ENCODE measurements at places on chromosomes 1 and 21.

GRCh38 chr1:76065270-76065669, 9.3 kb upstream of the ST6GALNAC3 start:
- no peak for DNase-seq

DNA sequence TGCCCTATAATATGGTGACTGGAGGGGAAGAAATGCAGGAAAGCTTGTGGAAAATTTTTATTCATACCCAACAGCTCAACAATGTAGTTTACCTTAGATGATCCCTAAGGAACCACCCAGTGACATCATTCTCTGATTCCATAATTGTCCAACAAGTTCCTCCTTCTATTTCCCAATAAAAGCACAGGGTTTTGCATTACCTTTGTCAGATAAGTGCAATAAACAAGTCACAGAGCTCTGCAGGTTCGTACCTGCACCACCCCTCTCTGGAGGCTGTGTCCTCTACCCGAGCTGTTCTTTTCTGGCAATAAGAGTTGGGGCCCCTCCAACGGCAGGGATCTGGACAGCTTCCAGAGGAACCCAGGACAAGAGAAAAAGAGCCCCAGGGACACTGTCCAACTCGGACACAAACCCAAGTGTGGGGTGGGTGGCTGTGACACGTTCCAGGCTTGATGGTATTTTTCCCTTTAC, 38.8 kb downstream of the RCAN1 start:
- DNase-seq: no peak

DNA sequence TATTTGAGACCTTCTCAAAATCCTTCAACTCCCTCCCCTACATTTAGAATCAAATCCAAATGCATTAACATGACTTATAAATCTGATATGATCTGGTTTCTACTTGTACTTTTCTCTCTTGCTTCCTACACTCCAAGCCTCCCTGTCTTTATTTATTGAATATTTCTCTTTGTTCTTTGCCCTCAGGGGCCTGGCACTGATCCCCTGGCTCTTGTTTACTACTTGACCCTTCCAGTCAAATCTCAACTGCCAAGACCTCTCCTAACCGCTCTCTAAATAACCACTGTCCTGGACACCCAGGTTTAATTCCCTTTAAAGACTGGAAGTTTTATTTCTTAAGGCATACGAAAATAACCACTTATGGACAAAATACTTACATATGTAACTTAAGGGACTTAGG, 248.9 kb downstream of the CHRM3 start:
- DNase-seq: no peak

GRCh38 chr1:89335486-89335885, 28.4 kb upstream of the GBP6 start:
- no peak for DNase-seq

DNA sequence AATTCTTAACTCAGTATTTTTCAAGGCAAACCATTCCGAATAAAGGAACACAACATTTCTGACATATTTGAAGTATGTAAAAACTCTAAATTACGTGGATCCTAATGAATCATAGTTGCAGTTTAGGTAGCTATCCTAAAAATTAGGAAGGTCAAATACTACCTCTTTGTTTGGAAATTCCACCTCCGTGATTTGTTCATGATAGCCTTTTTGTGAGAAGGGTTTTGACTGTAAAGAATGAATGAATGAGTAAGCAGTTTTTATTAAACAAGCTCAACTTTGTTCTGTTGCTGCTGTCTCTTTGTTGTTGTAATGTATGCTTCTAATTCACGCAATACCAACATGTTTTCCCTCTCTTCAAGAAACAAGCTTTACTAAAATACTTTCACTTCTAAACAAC, 840.4 kb downstream of the USP25 start:
- no peak for DNase-seq

DNA sequence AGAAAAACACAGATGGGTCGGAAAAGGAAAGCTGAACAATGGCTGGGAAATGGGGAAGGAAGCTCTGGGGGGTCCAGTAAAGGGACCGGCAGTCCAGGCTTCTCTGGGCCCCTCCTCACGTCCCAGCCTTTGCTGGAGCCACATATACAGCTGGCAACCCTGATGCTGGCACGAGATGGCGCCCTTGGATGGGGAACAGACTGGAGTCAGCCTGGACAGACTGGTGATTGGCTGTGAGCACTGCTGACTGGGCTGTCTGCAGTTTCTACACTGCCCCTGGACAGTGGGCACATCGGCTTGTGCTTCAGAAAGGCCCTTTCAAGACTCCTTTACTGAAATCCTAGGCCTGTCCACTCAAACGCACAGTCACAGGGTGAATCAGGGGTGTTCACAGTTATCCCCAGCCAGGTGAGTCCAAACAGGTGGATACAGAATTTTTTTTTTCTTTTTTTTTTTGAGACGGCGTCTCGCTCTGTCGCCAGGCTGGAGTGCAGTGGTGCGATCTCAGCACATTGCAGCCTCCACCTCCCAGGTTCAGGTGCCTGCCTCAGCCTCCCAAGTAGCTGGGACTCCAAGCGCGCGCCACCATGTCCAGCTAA, 31.1 kb upstream of the ZBTB40 start:
- DNase-seq: no peak

DNA sequence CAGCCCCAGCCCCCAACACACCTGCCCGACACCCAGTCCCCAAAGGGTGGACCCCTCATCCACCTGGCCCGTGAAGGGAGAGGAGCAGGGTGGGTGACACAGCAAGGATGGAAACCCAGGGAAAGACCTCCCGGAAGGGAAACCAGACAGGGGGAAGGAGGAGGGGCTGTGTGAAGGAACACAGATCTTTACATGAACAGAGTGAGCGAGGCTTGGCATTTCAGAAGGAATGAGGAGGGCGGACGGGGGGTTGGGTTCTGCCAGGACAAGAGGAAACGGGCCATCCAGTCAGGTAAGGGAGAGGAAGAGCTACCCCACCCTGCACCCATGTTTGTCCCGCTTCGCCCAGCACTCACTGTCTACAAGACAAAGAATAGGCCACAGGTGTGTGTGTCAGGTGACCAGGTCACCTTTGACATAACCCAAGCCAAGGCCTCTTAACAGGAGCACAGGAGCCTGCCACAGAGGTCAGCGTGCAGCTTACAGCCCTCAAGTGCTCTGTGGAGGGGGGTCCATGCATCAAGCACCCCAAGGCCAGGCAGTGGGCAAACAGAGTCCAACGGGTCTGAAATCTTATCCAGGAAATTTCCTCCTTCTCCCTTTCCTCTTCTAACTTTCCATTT, 18.0 kb upstream of the PRDM15 start:
- DNase-seq: no peak

- no peak for DNase-seq
These were observed 13.3 kb downstream of the CDKN2C start for GRCh38 chr1:50983219-50983802.

DNA sequence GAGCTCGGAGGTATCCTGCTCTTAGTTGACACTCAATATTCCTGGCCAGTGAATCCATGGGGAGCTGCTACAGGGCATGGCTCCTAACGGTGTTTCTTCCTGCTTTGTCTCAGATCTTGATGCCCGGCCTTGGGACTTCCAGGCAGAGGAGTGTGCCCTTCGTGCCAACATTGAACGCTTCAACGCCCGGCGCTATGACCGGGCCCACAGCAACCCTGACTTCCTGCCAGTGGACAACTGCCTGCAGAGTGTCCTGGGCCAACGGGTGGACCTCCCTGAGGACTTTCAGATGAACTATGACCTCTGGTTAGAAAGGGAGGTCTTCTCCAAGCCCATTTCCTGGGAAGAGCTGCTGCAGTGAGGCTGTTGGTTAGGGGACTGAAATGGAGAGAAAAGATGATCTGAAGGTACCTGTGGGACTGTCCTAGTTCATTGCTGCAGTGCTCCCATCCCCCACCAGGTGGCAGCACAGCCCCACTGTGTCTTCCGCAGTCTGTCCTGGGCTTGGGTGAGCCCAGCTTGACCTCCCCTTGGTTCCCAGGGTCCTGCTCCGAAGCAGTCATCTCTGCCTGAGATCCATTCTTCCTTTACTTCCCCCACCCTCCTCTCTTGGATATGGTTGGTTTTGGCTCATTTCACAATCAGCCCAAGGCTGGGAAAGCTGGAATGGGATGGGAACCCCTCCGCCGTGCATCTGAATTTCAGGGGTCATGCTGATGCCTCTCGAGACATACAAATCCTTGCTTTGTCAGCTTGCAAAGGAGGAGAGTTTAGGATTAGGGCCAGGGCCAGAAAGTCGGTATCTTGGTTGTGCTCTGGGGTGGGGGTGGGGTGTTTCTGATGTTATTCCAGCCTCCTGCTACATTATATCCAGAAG, 16.7 kb downstream of the ALX3 start:
- no peak for DNase-seq

- DNase-seq: no peak
These were observed 319.8 kb upstream of the RRP15 start for GRCh38 chr1:217965156-217965786.

- DNase-seq: no peak
These were observed 105.3 kb upstream of the SERBP1 start for GRCh38 chr1:67535474-67535873.

GRCh38 chr1:6011161-6011945, 19.1 kb upstream of the NPHP4 start:
- DNase-seq: no peak

- no peak for DNase-seq
These were observed 639 bp upstream of the SPATA1 start for GRCh38 chr1:84505493-84506001.

DNA sequence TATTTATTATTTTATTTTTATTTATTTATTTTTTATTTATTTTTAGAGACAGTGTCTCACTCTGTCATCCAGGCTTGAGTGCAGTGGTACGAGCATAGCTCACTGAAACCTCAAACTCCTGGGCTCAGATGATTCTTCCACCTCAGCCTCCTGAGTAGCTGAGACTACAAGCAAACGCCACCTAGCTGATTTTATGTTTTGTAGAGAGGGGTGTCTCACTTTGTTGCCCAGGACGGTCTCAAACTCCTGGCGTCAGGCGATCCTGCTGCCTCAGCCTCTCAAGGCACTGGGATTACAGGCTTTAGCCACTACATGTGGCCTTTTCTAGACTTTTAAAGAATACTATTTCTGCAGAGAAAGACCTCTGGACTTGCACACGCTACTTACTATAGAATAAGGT, 61.3 kb upstream of the C1orf53 start:
- no peak for DNase-seq

- no peak for DNase-seq
These were observed 90.1 kb downstream of the TLR5 start for GRCh38 chr1:223052931-223053330.

GRCh38 chr1:226310245-226310540, 1.2 kb upstream of the LIN9 start:
- no peak for DNase-seq

GRCh38 chr1:116667078-116667574, 407 bp downstream of the IGSF3 start:
- no peak for DNase-seq

GRCh38 chr1:101112051-101112780, 86.6 kb upstream of the DPH5 start:
- peak; percentile 6 for DNase-seq

DNA sequence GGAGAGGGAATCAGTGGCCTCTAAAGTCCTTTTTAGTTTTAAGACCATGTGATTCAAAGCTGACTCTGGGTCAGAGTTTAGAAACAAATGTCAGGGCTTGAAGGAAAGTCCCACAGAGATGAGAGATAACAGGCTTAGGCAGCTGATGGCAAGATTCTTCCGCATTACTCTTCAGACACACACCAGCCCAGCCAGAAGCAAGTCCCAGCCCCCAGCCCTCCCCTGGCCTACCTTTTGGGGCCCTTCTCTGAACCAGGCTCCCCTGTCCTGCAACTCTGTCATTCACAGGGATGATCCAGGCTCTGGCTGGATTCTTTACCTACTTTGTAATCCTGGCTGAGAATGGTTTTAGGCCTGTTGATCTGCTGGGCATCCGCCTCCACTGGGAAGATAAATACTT, 13.1 kb upstream of the CASQ1 start:
- DNase-seq: no peak

GRCh38 chr1:21436488-21437340, 3.2 kb upstream of the NBPF3 start:
- no peak for DNase-seq

DNA sequence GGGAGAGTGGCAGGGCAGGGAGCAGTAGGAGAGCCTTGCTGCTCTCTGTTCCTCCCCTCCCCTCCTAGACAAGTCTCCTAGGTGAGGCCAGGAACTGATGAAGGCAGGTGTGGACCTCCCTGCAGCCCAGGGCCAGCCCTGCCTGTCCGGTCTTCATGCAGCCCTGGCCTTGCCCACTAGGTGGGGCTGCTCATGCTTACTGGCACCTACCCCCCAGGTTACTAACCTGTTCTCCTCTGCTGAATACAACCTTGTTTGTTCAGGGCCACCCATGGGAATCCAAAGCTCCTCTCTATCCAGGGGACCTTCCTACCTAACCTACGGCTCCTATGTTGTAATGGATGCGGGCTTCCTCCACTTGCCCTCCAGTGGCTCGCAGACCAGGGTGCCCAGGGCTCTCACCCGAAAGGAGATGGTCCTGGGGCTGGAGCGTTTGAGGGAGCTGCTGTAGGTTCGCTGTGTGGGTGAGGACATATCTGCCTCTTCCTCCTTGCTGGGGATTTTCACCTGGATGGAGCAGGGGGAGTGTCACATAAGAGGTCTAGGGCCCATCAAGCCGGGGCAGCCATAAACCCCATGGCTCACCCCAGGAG, 7.9 kb upstream of the TNNT2 start:
- no peak for DNase-seq

DNA sequence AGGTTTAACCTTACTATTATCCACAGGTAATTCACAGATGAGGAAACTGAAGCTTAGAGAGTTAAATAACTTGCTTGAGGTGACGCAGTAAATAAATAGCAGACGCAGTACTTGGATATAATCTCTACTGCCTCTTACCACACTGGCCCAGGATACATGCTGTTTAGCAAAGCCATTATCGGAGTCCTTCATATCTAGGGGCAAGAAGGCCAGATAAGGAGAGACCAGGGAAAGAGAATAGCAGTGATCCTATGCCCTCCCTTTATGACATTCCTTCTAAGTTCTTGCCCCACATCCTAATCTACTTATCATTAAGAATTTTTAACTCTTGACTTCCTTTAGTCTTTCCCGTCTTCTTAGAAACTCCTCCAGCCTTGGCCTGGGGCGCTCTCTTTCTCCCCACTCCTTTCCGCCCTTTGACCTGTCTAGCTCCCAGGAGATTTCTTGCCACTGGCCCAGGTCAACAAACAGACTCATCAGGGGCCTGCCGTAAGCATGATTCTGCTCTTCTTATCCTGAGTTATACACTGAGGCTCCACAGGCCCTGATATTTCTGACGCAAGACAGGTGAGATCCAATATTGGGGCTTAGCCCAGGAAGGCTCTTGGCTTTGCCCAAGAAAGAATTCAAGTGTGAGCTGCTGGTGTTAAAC, 11.4 kb upstream of the SLAMF1 start:
- no peak for DNase-seq

Measured in esophagus squamous epithelium (tissue), 5 donors.